Fibroblast of lung (primary cell): ENCODE measurements at places on chromosomes 13 and 19. TPM values are rescaled to one million over a fixed set of nuclear protein-coding genes. Genes with fewer than 3 reads are reported as not detected.

GRCh38 chr13:92187378-92187989, 789.1 kb downstream of the GPC5 start:
- no peak overlapping the region for H3K4me3 ChIP-seq
- H3K27me3 ChIP-seq = no peaks in the 10 kb centered on the region
- no peaks in the 10 kb centered on the region for H3K36me3 ChIP-seq
- no peak overlapping the region for H3K27ac ChIP-seq
- DNase-seq = peak; percentile 62

DNA sequence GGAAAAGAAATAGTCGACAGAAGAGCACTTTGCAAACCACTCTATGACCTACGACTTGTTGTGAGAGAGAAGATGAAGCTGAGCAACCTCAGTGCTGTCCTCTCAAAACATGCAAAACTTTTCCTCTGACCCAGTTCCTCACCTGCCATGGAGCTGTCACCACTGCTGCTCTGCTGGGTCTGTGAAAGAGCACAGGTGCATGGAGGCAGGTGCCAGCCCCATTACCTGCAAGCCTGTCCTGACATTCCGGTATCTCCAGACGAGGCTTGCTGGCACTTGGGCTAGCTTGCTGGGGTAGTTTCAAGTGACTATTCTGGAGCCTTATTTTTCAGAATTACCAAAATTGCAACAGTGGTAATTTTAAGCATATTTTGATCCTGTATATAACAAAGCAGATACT, 49.5 kb upstream of the RFXAP start:
- H3K4me1 ChIP-seq = no peaks in the 10 kb centered on the region
- no peaks in the 10 kb centered on the region for H3K27me3 ChIP-seq
- no peaks in the 10 kb centered on the region for H3K36me3 ChIP-seq
- DNase-seq = no peak
- no peak overlapping the region for H3K4me3 ChIP-seq

- peak overlapping the region; percentile 75 for H3K27ac ChIP-seq
- peaks cover 18% of the 10 kb centered on the region for H3K36me3 ChIP-seq
Observed at GRCh38 chr13:45341799-45342500, 967 bp upstream of the TPT1 start.

GRCh38 chr13:101415358-101416174, 742 bp downstream of the NALCN start:
- no peak overlapping the region for H3K4me3 ChIP-seq
- peaks cover 4% of the 10 kb centered on the region for H3K4me1 ChIP-seq
- no peaks in the 10 kb centered on the region for H3K27me3 ChIP-seq
- H3K36me3 ChIP-seq = no peaks in the 10 kb centered on the region
- no peak overlapping the region for H3K27ac ChIP-seq

DNA sequence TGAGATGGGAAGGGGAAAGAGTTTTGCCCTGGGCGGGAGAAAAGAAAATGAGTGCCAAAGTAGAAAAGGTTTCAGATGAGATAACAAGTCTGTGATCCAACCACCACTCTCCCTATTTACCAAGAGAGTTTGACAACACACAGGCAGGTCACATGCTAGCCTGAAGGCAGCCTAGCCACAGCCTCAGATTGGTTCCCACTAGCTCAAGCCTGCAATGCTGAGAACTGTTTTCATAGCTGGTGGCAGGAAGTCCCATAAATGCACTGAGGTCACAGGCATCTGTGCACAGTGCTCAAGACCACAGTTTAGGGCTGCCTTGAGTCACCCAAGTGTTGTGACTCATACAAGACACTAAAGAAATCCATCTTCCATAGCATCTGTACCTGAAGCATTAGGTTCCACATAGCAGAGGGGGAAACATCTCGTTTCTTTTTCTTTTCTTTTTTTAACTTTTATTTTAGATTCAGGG, 18.5 kb upstream of the POP4 start:
- H3K27me3 ChIP-seq = peaks cover 3% of the 10 kb centered on the region
- DNase-seq = peak; percentile 16
- no peaks in the 10 kb centered on the region for H3K4me1 ChIP-seq
- no peak overlapping the region for H3K4me3 ChIP-seq

GRCh38 chr19:42057846-42058245, 12.2 kb downstream of the GRIK5 start:
- no peaks in the 10 kb centered on the region for H3K36me3 ChIP-seq
- no peak overlapping the region for H3K4me3 ChIP-seq
- no peaks in the 10 kb centered on the region for H3K4me1 ChIP-seq
- H3K27me3 ChIP-seq = peaks cover 7% of the 10 kb centered on the region
- no peak overlapping the region for H3K27ac ChIP-seq

The NLRP11 gene
- under 0.01 TPM in 2 replicates for total RNA-seq

The GDF15 gene
- total RNA-seq = 140 and 210 TPM in 2 replicates

DNA sequence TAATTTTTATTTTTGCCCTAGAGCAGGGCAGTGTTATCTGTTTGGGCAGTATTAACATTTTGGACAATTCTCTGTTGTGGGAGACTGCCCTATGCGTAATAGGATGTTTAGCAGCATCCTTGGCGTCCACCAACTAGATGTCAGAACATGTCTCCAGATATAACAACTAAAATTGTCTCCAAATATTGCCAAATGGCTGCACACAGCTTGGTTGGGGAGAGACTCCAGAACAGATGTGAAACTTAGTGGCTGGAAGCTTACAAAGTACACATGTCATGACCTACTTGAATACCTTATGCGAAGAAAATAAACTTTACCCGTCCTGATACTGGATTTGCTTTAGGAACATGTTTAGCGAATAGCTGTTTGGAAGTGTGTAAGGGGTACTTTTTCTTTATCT, 123.0 kb downstream of the GGACT start:
- no peak overlapping the region for H3K27ac ChIP-seq
- no peaks in the 10 kb centered on the region for H3K27me3 ChIP-seq
- DNase-seq = no peak
- no peak overlapping the region for H3K4me3 ChIP-seq
